Activated CD4-positive, alpha-beta T cell treated with anti-CD3 and anti-CD28 coated beads, Interleukin-2, amount 50 U/mL, for 1 hour (primary cell): ENCODE measurements at places on chromosomes 7 and 10.

- no peak for DNase-seq
These were observed 161.7 kb downstream of the FANK1 start for GRCh38 chr10:126058104-126058503.

DNA sequence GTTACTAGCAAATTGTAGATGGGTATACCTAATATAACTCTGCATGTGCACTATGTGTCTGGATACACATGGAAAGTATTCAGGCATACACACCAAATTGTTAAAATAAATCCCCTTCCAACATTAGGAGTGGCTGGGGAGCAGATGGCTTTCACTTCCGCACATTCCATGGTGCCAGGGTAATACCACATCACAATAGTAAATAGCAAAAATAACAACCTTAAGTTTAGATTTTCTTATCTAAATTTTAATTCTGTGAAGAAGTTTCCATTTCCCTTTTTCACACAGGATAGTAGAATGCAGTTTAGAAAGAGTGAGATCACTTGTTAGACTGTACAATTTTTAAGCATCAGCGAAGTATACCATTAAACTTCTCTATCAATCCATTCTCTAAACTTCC, 5.8 kb upstream of the ALOX5 start:
- no peak for DNase-seq

DNA sequence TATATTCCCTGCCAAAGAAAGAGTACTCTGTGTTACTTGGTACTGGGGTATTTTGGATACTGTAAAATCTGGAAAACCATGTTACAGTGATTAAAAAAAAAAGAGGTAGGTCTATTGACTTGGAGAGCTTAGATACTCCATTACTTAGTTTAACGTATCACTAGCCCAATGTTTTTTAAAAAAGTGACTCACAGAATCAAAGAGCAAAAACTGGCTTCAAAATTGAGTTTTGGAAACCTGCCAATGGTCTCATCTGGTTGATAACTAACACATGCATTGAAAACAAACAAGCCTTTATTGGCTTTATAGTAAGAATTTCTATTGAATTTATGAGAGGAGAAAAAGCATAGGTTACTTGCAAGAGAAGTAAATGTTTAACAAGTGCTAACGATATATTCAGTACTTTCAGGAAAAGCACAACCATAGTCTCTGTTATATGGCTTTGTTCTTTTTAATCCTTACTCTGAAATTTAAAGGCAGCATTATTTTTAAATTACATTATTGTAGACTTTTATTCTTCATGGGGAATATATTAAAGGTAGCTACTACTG, 563.3 kb upstream of the SORCS1 start:
- no peak for DNase-seq

DNA sequence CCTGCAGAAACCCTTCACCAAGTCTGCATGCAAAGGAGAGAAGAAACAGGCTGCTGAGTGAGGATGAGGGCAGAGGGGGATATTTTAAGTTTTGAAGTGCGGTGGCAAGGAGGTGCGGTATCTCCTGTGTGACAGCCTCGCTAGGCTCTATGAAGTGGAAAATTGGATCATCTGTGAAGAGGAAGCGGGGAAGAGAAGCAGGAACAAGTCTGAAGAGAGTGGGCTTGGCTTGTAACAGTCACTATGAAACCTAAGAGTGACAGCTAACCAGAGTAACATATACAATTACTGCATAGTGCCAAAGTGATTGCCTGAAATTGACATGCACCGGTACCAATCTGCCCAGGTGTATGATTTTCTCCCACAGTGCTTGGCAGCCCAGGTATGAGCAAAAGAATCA, 287.5 kb upstream of the KLF14 start:
- no peak for DNase-seq

DNA sequence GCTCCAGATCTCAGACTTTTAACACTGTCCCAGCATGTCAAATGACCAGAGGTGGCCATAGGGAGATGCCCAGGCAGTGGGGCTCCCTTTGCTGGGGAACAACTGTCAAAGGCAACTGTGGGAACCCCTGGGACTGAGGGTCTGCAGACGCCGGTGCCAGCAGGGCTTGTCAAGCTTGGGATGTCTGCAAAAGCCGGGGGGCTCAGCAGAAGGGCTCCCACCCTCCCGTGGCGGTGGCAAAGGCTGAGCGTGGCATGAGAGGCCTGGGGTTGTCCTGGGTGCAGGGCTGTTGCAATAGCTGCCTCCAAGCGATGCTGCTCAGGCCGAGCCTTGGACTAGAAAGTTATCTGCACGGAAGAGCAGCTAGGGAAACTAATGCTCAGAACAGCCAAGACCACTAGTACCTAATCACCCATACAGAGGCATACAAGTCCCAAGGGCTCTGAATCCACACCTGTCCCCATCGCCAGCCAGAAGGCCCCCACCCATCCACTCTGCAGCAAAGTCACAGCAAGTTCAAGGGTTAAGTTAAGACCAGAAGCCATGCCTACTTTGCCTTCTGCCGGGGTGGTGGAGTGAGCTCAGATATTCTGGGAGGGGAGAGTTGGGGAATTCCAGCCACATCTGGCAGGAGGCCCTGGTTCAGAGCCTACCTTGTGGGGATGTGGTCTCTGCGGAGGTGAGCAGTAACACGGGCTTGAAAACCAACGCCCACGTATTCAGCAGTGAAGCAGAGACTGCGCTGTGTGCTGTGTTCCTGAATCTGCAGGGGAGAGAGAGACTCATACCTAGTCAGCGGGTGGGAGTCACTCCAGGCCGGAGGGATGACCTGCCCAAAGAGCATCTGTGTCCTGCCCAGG, 4.6 kb downstream of the SH2B2 start:
- no peak for DNase-seq
